ENCODE measurements at places on chromosomes 5 and 9. TPM values are rescaled to one million over a fixed set of nuclear protein-coding genes. Genes with fewer than 3 reads are reported as not detected.

The SLC46A2 gene
- total RNA-seq = not detected

The PURA gene
- 20.0 TPM for total RNA-seq

The PTGES gene
- 16.0 TPM for total RNA-seq

The NIM1K gene
- total RNA-seq = 0.43 TPM

The PCA3 gene
- total RNA-seq = not detected

The OR13J1 gene
- total RNA-seq = not detected

The C5orf52 gene
- total RNA-seq = not detected

The FBP2 gene
- total RNA-seq = not detected

The C9orf50 gene
- not detected for total RNA-seq

The CA9 gene
- total RNA-seq = under 0.01 TPM

The NDUFB6 gene
- total RNA-seq = 43.6 TPM

The NUTM2G gene
- not detected for total RNA-seq

The RGMB gene
- 94.1 TPM for total RNA-seq

The ADAMTSL1 gene
- total RNA-seq = 10.0 TPM

The SLC34A3 gene
- under 0.01 TPM for total RNA-seq

The BTNL9 gene
- not detected for total RNA-seq

The FGF1 gene
- 16.0 TPM for total RNA-seq

The TUT7 gene
- 63.0 TPM for total RNA-seq

The SLC28A3 gene
- 0.43 TPM for total RNA-seq

The NTRK2 gene
- total RNA-seq = not detected

The RMRP gene
- 163,599 TPM for total RNA-seq

The IFNW1 gene
- total RNA-seq = not detected

The PTCH1 gene
- 1.7 TPM for total RNA-seq

The PCDHB2 gene
- total RNA-seq = 0.32 TPM

The SCGB3A2 gene
- not detected for total RNA-seq

The ADAMTSL2 gene
- under 0.01 TPM for total RNA-seq

The SH3RF2 gene
- total RNA-seq = 2.2 TPM

The GPRIN1 gene
- 3.5 TPM for total RNA-seq

The FBP1 gene
- total RNA-seq = not detected

The TLE1 gene
- 39.3 TPM for total RNA-seq

The LTC4S gene
- not detected for total RNA-seq

The PTGER4 gene
- total RNA-seq = 8.7 TPM

The RHOBTB3 gene
- 370 TPM for total RNA-seq

The LHX3 gene
- not detected for total RNA-seq

The PTGR1 gene
- total RNA-seq = 116 TPM

The PHF24 gene
- total RNA-seq = not detected

The PHYHD1 gene
- total RNA-seq = 11.9 TPM

The CHSY3 gene
- total RNA-seq = 9.9 TPM

All from fibroblast of villous mesenchyme (primary cell).